H9 (cell line): ENCODE measurements at places on chromosomes 6 and 20.

DNA sequence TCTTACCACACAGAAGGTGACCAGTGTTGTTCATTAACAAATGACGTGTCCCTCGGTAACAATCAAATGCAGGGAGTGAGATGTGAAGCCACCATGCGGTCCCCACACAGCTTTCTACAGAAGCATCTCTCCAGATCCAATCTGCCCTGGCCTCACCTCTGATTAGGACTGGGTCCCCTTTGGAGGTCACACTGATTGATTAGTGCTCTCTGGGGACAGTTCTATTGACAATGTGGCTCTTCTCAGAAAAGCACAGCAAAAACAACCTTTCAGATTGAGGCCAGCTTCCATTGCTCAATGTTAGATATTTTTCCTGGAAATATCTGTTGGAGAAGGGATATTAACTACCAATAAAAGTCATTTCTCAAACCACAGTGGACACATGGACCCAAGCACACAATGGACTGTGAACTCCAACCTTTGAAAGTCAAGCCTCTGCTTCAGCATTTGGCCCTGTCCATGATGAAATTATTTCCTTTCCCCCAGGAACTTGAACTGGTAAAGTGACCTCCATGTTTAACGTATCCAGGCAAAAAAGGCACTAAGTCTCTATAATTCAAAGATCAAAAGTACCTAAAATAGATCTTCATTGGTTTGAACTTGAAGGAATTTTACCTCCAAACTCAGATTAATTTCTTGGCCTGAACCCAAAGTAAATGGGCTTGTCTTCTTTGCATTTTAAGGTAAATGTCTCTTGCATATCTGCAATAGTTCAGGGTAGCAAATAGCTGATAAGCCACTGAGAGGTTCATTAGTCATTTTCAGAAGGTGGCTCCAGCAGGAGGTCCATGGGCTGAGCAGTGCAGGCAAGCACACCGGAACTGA is 118.5 kb downstream of the FOXA2 start:
- DNase-seq: no peak

DNA sequence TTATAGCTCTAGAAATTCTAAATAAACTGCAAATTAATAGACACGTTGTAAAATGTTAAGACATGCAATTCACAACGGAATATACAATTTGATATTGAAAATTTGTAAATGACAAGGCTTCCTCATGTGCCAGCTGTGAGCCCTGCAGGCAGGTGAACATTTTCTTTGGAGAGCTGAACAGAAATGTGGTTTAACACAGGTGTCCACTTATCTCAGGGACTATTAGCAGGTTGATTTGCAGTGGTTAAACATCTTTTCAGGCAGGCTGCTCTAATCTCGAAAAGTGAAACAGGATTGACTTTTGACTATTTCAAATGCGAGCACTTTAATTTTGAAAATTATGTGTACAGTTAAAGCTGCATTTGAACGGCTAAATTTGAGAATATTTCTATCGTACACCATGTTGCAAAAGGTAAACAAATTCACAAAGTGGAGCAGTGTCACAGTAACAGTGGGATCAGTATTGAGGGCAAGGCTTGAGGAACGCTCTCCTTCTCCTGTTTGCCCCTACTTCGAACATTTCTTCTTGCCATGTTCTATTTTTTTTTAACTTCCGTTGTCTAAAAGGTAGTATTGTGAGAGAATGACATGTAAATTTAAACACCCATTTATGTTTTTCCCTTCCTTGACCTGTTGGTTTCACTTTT is 210.8 kb downstream of the CDKAL1 start:
- no peak for DNase-seq

- DNase-seq: no peak
These were observed 2.4 kb downstream of the DSP start for GRCh38 chr6:7543789-7544424.

DNA sequence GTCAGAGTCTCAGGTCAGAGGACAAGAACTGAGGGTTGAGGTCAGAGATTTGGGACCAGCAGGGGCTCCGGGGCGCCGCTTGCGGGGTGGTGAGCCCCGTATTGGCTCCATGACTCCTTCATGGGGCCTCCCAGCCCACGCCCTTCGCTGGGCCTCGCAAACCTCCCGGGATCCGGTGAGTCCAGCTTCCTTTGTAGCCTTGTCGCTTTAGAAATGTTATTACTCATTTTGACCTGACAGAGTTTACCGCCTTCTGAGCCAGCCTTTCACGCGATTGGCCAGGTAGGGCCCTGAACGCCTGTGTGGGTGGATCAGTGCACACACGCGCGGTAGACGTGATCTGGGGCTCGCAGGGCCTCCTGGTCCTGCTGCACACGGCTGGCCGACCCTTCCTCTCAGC is 181.1 kb downstream of the ERMARD start:
- no peak for DNase-seq

DNA sequence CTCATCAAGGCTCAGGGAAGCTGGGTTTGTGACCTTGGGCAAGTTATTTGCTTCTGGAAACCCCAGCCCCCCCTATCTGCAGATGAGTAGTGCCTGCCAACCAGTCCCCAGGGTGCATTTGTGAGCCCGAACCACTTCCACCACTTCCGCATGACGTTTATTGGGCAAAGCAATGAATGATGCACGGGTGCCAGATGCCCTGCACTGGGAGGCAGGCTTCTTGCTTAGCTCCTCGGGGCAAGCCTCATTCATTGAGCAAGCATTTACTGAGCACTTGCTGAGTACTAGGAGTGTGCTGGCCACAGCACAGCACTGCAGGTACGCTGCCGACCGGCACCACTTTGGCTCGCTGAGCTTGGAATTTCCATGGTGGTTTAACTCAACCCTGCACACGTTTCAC is 60.2 kb downstream of the GNAS-AS1 start:
- no peak for DNase-seq
